Immature natural killer cell (primary cell): ENCODE measurements at places on chromosomes 1 and 21. TPM values are rescaled to one million over a fixed set of nuclear protein-coding genes. Genes with fewer than 3 reads are reported as not detected.

The PSRC1 gene
- polyA plus RNA-seq = 0.87 TPM

The THEMIS2 gene
- 93.2 TPM for polyA plus RNA-seq

The LCE6A gene
- not detected for polyA plus RNA-seq

The AADACL4 gene
- polyA plus RNA-seq = not detected

DNA sequence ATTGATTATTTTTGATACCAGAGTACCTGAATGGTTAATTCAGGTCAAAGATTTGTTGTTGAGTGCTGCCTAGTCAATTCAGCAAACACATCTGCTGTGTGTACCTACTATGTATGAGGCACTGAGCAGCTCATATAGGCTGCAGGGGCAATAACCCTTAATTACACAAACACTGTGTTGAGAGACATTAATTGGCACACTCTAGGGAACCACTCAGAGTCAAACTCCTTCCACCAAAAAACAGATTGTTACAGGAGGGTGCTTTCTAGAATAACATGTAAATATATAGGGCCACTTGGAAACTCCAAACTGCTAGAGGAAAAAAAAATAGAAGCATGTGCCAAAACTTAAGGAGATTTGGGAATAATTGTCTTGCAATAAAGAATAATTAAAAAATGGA, 31.3 kb downstream of the UBE2U start:
- no peak overlapping the region for H3K4me3 ChIP-seq
- H3K36me3 ChIP-seq = no peaks in the 10 kb centered on the region
- H3K4me1 ChIP-seq = no peaks in the 10 kb centered on the region
- peaks cover 2% of the 10 kb centered on the region for H3K27me3 ChIP-seq
- DNase-seq = no peak

DNA sequence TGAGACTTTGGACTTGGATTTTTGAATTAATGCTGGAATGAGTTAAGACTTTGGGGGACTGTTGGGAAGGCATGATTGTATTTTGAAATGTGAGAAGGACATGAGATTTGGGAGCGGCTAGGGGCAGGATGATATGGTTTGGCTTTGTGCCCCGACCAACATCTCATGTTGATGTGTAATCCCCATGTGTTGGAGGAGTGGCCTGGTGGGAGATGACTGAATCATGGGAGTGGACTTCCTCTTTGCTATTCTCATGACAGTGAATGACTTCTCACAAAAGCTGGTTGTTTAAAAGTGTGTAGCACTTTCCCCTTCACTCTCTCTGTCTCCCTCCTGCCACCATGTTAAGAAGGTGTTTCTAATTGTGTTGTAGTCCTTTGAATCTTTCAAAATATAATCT, 9.3 kb upstream of the PHGDH start:
- no peaks in the 10 kb centered on the region for H3K4me1 ChIP-seq
- no peak overlapping the region for H3K4me3 ChIP-seq
- DNase-seq = no peak
- no peak overlapping the region for H3K27ac ChIP-seq
- H3K27me3 ChIP-seq = peaks cover 12% of the 10 kb centered on the region
- H3K36me3 ChIP-seq = peaks cover 3% of the 10 kb centered on the region

GRCh38 chr1:191662746-191663145, 495.5 kb upstream of the RGS18 start:
- no peaks in the 10 kb centered on the region for H3K27me3 ChIP-seq
- H3K36me3 ChIP-seq = no peaks in the 10 kb centered on the region
- H3K4me3 ChIP-seq = no peak overlapping the region
- no peak overlapping the region for H3K27ac ChIP-seq
- no peaks in the 10 kb centered on the region for H3K4me1 ChIP-seq
- no peak for DNase-seq

DNA sequence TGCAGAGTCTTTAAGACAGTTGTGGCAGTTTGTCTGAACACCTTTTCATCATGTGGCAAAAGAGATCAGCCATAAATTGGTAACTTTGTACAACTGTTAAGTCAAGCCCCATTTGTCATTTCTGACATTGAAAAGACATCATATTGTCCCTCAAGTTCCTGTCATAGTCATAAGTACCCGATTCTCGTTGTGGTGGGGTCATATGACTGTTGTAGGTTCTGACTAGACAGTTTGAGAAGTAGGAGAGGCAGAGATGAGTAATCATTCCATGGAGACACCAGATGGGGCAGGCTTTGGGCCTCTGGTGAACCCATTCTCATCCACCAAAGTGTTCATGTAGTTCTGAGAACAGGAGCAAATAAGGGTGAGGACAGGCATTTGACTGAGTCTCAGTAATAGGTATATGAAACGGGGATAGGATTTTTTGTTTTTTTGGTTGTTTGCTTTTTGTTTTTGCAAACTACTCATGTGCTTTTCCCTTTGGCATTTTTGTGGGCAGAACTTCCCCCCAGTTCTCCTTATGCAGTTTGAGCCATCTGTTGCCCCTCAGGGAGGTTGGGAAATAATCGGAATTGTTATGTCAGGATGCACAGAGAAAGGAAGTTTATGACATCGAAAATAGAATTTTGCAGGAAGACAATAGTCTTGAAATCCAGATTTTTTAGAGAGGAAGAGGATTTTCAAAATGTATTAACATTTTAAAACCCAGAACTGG, 86.9 kb upstream of the KCNE2 start:
- no peak overlapping the region for H3K4me3 ChIP-seq
- DNase-seq = no peak
- no peak overlapping the region for H3K27ac ChIP-seq
- H3K4me1 ChIP-seq = no peaks in the 10 kb centered on the region
- H3K27me3 ChIP-seq = peaks cover 6% of the 10 kb centered on the region

- DNase-seq = no peak
- H3K36me3 ChIP-seq = no peaks in the 10 kb centered on the region
- H3K4me1 ChIP-seq = no peaks in the 10 kb centered on the region
- peak overlapping the region; percentile 57 for H3K4me3 ChIP-seq
- H3K27ac ChIP-seq = no peak overlapping the region
Observed at GRCh38 chr1:228214921-228215662, 7.2 kb downstream of the OBSCN start.

- H3K27me3 ChIP-seq = peaks cover 29% of the 10 kb centered on the region
- no peak overlapping the region for H3K4me3 ChIP-seq
- no peak overlapping the region for H3K27ac ChIP-seq
- H3K4me1 ChIP-seq = peaks cover 8% of the 10 kb centered on the region
Observed at GRCh38 chr1:200033511-200034261, 6.2 kb downstream of the NR5A2 start.

DNA sequence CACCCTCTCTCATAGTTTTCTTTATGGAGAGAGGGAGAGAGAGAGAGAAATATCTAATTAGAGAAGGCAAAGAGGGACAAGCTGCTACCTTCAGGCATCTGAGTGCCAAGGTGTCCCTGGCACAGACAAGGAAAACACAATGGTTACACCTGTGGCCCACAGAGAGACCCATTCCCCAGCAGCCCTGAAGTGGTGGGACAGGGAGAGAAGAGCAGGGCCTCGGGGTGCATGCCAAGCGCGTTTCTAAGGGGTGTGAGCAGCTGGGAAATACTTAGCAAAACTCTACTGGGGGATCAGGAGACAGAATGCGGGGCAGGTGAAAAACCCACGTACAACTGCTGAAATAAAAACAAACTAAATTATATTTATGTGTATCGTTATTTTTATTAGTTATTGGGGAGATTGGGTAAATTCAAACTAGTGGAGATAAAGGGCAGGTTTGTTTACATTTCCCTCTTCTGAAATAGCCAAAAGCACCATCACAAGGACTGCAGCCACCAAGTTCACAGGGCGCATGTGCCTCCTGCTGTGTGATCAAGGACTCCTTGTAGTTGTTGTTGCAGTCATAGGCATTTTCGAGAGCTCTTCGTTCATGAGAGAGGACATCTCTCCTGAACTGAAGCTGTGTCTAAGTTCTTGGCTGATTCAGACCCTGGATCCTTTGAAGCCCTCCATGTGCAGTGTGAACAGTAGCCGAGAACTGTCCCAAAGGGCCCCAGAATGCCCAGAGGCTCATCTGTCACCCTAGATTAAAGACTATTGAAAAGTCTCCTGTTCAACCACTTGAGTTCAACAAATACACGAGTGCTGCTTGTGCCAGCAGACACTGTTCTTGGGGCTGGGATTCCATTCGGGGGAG, 737 bp upstream of the SERPINC1 start:
- no peaks in the 10 kb centered on the region for H3K4me1 ChIP-seq
- DNase-seq = no peak
- peaks cover 4% of the 10 kb centered on the region for H3K36me3 ChIP-seq
- H3K27ac ChIP-seq = no peak overlapping the region
- no peak overlapping the region for H3K4me3 ChIP-seq
- no peaks in the 10 kb centered on the region for H3K27me3 ChIP-seq
